Fibroblast of the aortic adventitia (primary cell): ENCODE measurements at places on chromosomes 3 and 15. TPM values are rescaled to one million over a fixed set of nuclear protein-coding genes. Genes with fewer than 3 reads are reported as not detected.

Gene RPL29
- total RNA-seq = 155 and 1,532 TPM in 2 replicates

Gene TFG
- 68.9 and 143 TPM in 2 replicates for total RNA-seq

Gene IL16
- total RNA-seq = 0.65 and 1.4 TPM in 2 replicates

Gene EEFSEC
- 2.9 and 8.1 TPM in 2 replicates for total RNA-seq

Gene ACOX2
- total RNA-seq = 19.2 and 29.5 TPM in 2 replicates

Gene TIGIT
- total RNA-seq = 0.18 and 0.33 TPM in 2 replicates
